Activated CD8-positive, alpha-beta memory T cell treated with anti-CD3 and anti-CD28 coated beads for 4 hours (primary cell): ENCODE measurements at places on chromosomes 12 and 14.
A peak's percentile ranks its signal among the peaks of the same experiment; 100 is the strongest.

- no peak for DNase-seq
Observed at GRCh38 chr14:76662580-76662979, 98.7 kb upstream of the VASH1 start.

GRCh38 chr14:104546591-104547309 is 32.8 kb upstream of the C14orf180 start:
- DNase-seq: no peak

- DNase-seq: peak; percentile 30
Observed at GRCh38 chr12:25054783-25055144, 105.9 kb upstream of the BCAT1 start.

GRCh38 chr12:121921066-121921465 is 2.7 kb downstream of the CFAP251 start:
- no peak for DNase-seq

DNA sequence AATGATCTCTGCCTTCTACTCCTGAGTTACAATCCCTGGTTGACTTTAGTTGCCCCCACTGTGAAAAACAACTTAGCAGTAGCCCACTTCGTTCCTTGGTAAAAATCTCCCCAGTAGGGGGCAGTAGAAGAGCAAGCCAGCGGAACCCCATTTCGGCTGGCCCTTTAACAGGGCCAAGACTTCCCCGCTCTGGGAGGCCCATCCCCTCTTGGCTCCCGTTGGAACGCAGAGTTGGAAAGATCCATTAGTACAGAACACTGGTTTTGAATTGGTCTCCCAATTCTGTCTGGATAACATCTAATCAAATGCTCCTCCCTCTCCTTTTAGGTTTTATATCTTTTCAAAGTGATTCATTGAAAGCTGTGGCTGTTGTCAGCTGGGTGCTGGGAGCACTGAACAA is 1133.3 kb downstream of the BCL11B start:
- DNase-seq: peak; percentile 44

- DNase-seq: no peak
Observed at GRCh38 chr12:119644930-119645329, 23.0 kb upstream of the PRKAB1 start.

- no peak for DNase-seq
Observed at GRCh38 chr12:30796313-30796780, 41.6 kb upstream of the CAPRIN2 start.

- DNase-seq: no peak
Observed at GRCh38 chr12:938810-939209, 10.7 kb downstream of the RAD52 start.

GRCh38 chr14:26663506-26663905 is 65.7 kb upstream of the NOVA1 start:
- no peak for DNase-seq

- DNase-seq: no peak
Observed at GRCh38 chr12:49648712-49649003, 25.3 kb downstream of the PRPF40B start.

DNA sequence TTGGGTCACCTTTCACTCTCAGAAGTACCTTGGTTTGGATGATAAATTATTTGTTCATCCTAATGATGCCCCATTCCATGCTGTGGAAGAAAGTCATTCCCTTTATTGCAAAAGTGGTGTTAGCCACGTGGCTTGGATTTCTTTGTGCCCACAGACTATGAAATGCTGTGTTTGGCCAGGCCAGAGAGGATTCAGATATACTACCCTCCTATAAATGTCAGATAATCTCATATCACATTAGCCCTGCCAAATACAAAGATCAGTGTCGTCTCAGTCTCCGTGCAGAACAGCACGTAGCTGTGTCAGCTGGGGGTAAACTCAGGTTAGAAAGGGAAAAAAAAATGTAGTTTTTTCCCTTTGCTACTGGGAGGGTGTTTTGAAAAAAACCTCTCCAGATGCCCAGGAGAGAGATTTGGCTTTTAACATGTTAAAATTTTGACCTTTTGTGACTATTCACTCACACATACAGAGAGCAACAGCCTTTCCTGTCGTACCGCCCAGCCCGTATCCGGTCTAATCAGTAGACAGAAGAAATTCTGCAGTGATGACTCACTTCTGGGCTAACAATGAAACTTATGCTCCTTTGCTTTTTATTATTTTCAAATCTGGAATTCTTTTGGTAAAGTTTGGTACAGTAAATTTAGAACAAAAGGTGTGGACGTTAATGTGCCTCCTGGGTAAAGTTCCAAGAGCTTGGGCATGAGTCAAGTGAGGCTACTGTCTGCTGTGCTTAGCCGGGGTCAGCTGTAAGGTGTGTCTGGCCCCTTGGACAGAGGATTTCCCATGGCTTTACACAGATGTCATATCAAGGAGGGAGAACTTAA is 8.5 kb upstream of the PTPRB start:
- no peak for DNase-seq

- no peak for DNase-seq
Observed at GRCh38 chr12:8120072-8120713, 3.2 kb upstream of the CLEC4A start.

GRCh38 chr14:104871656-104872468 is 6.8 kb downstream of the CEP170B start:
- DNase-seq: no peak

DNA sequence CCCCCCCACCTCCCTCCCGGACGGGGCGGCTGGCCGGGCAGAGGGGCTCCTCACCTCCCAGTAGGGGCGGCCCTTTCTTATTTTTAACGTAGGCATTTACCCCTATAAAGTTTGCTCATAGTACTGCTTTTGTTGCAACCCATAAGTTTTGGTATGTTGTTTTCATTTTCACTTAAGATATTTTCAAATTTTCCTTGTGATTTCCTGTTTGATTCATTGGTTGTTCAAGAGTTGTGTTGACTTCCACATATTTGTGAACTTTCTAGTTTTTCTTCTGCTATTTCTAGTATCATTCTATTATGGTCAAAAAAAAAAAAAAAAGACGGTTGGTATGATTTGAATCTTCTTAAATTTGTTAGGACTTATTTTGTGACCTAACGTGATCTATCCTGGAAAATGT is 6.5 kb downstream of the NOXRED1 start:
- DNase-seq: no peak

DNA sequence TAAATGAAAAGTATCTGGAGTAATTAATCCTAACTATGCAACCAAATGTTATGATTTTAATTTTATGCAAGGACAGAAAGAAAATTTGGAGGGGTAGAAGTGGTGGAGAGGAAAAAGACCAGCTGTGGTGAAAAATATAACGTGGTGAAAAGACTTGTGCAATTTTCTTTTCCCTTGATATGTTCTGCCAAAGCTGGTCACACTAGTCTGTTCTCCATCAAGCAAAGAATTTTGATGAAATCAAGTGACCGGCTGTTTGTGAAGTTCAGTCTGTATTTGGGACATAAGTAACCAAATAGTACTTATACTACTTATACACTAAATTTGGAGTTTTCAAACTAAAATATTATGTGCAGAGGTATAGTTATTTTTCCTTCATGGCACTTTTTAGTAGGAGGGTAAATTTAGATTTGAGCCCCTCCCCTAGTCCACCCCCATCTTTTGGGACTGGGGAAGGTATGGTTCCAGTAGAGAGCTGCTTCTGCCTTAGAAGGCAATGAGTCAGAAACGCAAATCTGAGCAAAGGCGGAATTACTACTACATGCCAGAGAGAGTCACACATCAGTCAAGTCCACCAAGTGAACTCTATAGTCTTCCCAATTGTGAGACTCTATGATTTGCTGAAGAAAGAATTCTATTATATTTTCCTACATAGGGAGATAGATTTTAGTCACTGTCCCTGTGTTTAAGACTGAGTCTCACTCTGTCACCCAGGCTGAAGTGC is 229.7 kb downstream of the SLC25A21 start:
- no peak for DNase-seq

- no peak for DNase-seq
Observed at GRCh38 chr14:50608302-50608851, 48.4 kb downstream of the ATL1 start.

- DNase-seq: no peak
Observed at GRCh38 chr12:95073698-95074520, 491 bp upstream of the NR2C1 start.

- DNase-seq: no peak
Observed at GRCh38 chr12:110338754-110339153, 57.7 kb downstream of the ATP2A2 start.

GRCh38 chr14:57329833-57330232 is 60.6 kb upstream of the NAA30 start:
- no peak for DNase-seq

GRCh38 chr12:108345716-108346633 is 6.9 kb upstream of the CMKLR1 start:
- DNase-seq: no peak

DNA sequence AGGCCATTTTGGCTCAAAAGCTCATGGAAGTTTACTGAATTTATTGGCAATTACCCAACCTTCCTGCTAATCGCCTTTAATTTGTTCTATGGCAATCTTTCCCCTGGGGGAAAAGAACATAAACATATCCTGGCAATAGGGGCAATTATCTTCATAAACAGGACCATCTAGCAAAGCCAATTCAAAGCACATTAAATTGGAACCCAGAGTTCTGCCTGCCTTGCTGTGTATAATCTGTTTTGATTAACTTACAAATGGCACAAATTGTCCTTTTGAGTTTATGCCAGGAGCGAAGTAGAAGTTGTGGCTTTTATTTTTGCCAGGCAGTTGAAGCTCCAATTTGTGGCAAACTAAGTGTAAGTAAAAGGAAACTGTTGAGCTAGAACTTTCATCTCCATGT is 68.6 kb downstream of the C12orf50 start:
- DNase-seq: no peak

DNA sequence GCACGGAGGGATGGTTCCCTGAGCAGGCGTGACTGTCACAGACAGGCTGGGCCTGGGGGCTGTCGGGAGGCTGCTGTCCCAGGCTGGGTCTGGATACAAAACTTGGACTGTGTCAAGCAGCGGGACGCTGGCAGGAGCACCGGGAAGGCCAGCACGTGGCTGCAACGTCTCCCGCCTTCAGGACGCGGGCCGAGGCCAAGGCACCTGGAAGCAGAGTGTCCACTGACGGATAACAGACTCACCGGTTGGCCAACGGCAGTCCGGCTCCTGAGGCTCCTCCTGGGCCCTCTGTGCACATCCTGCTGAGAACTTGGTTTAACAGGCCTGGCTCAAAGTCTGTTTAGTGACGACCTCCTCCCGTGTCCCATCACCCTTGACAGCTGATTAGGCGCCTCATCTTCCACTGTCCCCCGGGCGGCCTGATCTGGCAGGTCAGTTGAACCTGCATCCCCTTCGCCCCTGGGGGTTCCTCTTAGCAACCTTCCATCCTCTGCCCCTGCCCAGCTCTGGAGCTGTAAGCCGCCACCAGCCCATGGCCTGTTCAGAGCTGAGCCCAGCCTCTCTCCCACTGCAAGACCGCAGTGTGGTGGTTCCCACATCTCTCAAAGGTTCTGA is 2.5 kb downstream of the XRCC3 start:
- DNase-seq: no peak

DNA sequence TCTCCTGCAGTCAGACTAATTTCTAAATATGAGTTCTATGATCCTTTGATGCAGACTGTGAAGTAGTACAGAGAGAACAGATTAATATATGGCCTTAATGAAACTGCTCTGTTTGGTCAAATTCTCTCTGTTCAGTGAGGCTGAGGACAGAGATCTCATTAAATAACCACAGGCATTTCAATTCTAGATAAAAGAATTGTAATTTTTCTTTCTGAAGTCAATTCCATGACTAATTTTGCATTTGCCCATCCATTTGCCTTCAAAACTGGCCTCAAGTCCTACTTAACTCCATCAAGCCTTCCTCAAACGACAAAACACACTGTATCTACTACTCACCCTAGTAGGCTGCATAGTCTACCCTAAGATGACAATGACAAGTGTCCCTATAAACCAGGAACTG is 67.1 kb downstream of the DUSP16 start:
- no peak for DNase-seq

GRCh38 chr12:92928421-92928961 is 604 bp downstream of the EEA1 start:
- peak; percentile 56 for DNase-seq

- DNase-seq: no peak
Observed at GRCh38 chr12:55824726-55825125, 4.7 kb downstream of the DNAJC14 start.

DNA sequence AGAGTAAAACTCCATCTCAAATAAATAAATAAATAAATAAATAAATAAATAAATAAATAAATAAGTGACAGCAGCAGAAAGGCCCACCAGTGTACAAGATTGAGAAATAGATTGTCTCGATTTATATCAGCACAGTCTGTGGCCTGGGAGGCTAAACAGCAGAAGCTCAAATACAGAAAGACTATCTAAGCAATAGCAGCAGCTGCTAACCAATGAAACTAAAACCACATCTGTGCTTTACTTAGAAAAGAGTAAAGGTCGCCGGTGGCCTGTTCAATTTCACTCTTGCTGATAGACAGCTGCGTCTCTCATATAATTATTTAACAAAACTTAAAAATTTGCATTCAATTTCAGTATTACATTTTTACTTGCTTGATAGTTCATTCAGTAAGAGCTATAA is 325.7 kb downstream of the CEP128 start:
- no peak for DNase-seq

- no peak for DNase-seq
Observed at GRCh38 chr12:128798571-128799341, 25.0 kb downstream of the SLC15A4 start.

DNA sequence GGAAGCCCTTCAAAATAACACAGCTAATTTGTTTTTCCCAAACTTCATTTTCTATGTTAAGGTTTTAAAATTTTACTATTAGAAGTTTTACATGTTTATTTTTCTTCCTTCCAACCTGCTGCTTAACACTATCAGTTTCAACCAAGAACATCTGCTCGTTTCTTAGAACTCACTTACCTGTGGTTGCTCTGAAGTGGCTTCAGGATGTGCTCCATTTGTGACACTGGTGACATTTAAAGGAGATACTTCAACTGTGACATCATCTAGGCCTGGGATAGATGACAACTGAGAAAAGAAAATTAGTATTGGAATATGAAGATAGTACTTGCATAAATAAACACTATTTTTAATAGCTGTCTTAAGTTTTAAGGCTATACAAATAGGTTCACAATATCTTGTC is 17.9 kb downstream of the WASHC3 start:
- DNase-seq: no peak

- DNase-seq: no peak
Observed at GRCh38 chr14:71693381-71693780, 238.8 kb upstream of the RGS6 start.

DNA sequence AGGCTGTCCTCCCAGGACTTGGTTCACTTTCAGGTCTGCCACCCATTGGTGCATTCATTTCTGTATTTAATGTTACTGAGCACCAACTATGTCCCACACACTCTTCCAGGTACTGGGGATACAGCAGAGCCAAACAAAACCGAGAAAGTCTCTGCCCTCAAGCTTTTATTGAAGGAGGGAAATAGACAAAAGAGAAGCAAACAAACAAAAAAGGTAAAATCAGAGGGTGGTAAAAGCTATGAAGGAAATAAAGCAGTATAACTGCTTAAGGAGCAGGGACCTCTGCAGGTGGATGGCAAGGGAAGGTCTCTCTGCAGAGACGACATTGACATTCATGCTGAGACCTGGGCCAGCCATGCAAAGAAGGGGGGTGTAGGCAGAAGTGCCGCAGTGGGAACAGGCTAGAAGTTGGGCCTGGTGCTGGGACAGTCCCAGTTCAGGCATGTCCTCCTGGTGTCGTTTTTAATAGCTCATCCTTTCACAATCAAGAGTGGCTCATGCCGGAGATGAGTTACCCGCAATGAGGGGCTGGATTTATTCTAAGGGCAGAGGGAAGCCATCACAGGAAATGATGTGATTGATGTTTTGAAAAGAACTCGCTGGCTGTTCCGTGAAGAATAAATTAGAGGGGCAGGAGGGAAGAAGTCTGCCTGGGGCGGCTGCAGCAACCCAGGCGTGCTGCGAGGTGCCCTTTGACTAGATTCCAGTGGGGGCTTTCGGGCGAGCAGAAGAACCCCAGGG is 72.8 kb downstream of the IRF2BPL start:
- DNase-seq: peak; percentile 33

GRCh38 chr12:46788072-46788887 is 37.5 kb downstream of the SLC38A4 start:
- DNase-seq: no peak
